A549 treated with Mapracorat at 1 μM for 4 hours (cell line): ENCODE measurements at places on chromosomes 3 and 15. TPM values are rescaled to one million over a fixed set of nuclear protein-coding genes. Genes with fewer than 3 reads are reported as not detected.

Gene ISG20
- total RNA-seq, result 32.2 to 42.8 TPM (median 42.0 TPM) in 5 replicates

Gene TMED3
- total RNA-seq, result 155 to 196 TPM (median 194 TPM) in 5 replicates

Gene TRAT1
- total RNA-seq, result not detected in 5 replicates

Gene CHRD
- total RNA-seq, result 0.13 to 0.46 TPM (median 0.15 TPM) in 4 of 5 replicates, not detected in the other

Gene ISLR
- 0.22 to 0.50 TPM (median 0.39 TPM) in 5 replicates for total RNA-seq

Gene NBEAL2
- 53.0 to 93.2 TPM (median 64.3 TPM) in 5 replicates for total RNA-seq

Gene CKMT1A
- 2.0 to 3.5 TPM (median 2.7 TPM) in 5 replicates for total RNA-seq

Gene PCSK6
- total RNA-seq, result 9.0 to 12.4 TPM (median 10.4 TPM) in 5 replicates

Gene HIGD2B
- total RNA-seq, result not detected in 5 replicates

Gene HYAL1
- total RNA-seq, result 0.32 to 1.00 TPM (median 0.61 TPM) in 5 replicates

Gene IL5RA
- total RNA-seq, result not detected in 5 replicates

Gene SLC6A20
- 0.02 TPM in 1 of 5 replicates, not detected in the others for total RNA-seq

Gene CLSTN2
- 0.02 to 0.08 TPM (median 0.04 TPM) in 5 replicates for total RNA-seq

Gene MYH15
- total RNA-seq, result 0.10 to 0.25 TPM (median 0.19 TPM) in 5 replicates

Gene A4GNT
- total RNA-seq, result not detected in 5 replicates

Gene TMEM40
- 0.13 to 0.43 TPM (median 0.20 TPM) in 5 replicates for total RNA-seq

Gene CD80
- total RNA-seq, result not detected in 5 replicates

Gene PFKFB4
- total RNA-seq, result 9.4 to 17.6 TPM (median 12.1 TPM) in 5 replicates

Gene CLEC3B
- 0.27 TPM in 1 of 5 replicates, not detected in the others for total RNA-seq

Gene RTP3
- total RNA-seq, result not detected in 5 replicates

Gene SLC12A1
- total RNA-seq, result not detected in 5 replicates
